ENCODE measurements at places on chromosomes 12 and 14.

DNA sequence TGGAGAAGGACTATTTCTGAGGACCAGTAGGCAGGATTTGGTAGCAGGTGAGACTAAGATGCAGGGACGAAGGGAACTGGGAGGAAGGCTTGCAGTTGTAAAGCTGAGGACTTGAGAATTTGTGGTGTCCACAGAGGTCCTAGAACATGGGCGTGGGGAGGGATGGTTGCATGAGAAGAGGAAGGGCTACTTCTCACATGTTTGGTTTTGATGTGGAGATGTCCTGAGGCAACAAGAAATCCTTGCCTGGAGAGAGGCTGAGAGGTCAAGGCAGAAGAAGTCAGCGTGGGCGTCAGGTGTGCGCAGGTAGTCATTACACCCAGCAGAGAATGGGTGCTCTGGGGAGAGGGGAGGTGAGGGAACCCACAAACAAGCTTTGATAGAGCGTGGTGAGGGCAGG is 5.7 kb upstream of the RABGGTA start:
- no peak for DNase-seq

- no peak for DNase-seq
Observed at GRCh38 chr12:57039016-57039798, 10.7 kb downstream of the MYO1A start.

DNA sequence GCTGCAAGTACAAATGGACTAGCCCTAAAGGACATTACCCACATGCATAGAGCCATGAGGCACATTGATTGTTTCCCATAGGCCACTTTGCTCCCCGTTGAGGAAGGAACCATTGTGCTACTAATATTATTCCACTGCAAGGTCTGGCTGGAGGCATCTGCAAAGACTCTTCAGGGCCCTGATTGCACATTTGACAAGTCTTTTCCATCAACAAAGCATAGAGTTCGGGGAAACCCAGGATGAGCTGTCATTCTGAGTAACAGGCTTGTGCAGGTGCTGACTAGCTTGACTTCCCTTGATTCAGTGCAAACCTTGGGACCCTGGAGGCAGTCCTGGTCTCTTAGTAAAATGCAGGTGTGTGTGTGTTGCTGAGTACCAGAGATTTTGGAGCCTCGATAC is 73.8 kb downstream of the SUSD6 start:
- DNase-seq: no peak

DNA sequence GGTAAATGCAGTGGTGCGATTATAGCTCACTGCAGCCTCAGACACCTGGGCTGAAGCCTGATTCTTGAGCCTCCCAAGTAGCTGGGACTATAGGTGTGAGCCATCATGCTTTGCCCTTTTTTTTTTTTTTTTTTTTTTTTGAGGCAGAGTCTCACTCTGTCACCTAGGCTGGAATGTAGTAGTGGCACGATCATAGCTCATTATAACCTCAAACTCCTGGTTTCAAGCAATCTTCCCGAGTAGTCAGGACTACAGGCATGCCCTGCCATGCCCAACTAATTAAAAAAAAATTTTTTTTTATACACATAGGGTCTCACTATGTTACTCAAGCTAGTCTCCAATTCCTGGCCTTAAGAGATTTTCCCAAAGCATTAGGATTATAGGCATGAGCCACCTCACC is 6.9 kb downstream of the ATP2A2 start:
- DNase-seq: no peak

- no peak for DNase-seq
Observed at GRCh38 chr14:21092273-21093011, 6.0 kb downstream of the ZNF219 start.

GRCh38 chr12:72286526-72286925 is 14.4 kb downstream of the TRHDE start:
- no peak for DNase-seq

- no peak for DNase-seq
Observed at GRCh38 chr12:11805043-11805442, 155.6 kb downstream of the ETV6 start.

GRCh38 chr12:123115409-123116121 is 35.3 kb downstream of the PITPNM2 start:
- DNase-seq: no peak

DNA sequence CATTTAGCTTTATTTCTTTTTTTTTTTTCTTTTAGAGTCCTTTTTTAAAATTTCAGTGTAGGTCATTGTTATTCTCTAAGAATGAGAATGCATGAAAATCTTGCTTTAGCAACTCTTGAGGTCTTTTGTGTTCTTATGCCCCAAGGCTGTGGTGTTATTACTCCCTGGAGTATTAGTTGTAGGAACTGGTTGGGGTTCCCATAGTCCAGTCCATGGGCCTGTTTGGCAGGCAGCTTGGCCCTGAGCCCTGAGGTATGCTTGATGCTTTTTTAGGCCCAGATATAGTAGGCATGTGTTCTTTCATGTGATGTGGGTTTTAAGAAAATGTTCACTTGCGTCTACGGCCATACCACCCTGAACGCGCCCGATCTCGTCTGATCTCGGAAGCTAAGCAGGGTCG is 1.6 kb downstream of the FAM234B start:
- DNase-seq: no peak

DNA sequence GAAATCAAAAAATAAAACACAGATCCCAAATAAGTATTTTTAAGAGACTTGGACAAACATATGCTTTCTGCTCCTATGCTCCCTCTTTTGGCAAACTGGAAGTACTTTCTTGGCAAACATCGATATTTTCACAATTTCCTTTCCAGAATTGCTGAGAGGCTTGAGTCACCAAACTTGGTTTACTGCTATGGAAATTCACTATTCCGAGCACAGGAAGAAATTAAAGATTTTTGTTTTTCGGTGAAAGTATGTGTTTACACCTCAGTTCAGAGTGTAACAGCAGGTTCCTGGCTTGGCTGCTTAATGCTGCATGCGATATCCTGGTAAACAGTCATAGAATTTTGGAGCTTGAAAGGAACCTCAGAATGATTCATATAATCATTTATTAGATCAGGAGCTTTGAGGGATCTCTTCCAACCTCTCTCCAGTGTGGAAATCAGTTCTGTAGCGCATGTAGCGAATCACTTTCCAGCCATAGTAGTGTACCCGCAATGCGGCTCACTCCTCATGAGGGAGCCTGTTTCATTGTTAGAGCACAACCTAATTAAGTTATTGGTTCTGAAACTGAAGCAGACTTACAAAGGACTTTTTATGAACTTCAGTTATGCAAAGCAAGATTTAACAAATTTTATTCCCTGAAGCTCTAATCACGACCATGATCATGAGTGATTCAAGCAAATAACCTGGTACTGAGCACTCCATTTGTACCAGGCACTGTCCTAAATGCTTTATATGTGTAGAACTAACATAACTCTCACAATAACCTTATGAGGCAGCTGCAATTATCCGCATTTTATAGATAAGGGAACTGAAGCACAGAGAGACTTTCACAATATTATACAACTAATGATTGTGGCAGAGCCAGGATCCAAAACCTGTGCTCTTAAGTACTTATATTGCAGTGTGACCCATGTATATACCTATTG is 56.4 kb upstream of the ATP2A2 start:
- no peak for DNase-seq

- DNase-seq: no peak
Observed at GRCh38 chr12:123021688-123022604, 41.5 kb downstream of the ARL6IP4 start.

DNA sequence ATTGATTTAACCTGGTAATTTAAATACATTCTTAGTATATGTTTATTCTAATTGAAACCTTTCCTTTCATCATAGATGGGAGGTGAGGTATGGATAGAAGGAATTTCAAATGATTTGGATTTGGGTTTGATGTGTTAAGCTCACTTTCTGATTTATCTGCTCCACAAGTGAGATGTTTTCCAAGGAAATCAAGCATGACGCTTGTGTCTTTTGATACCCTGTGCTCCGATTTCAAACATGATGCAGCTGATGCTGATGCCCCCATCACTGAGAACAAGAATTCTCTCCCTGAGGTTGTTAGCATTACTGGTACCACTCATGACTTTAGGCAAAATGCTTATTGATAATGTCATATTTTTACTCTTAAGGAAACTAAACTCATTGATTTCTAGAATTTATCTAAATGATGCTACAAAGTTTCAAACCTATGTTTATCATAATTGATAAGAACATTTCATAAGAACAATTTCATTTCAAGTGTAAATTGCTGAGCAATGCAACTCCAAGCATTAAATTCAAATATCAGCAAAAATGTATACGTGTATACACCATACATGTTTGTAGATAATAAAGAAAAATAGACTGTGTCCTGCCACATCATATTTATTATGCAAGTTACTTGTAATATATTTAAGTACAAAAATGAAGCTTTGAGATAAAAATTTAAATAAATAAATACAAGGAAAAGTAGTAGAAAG is 75.5 kb upstream of the LRIG3 start:
- DNase-seq: no peak

- DNase-seq: no peak
Observed at GRCh38 chr14:52961060-52961639, 10.3 kb upstream of the FERMT2 start.

DNA sequence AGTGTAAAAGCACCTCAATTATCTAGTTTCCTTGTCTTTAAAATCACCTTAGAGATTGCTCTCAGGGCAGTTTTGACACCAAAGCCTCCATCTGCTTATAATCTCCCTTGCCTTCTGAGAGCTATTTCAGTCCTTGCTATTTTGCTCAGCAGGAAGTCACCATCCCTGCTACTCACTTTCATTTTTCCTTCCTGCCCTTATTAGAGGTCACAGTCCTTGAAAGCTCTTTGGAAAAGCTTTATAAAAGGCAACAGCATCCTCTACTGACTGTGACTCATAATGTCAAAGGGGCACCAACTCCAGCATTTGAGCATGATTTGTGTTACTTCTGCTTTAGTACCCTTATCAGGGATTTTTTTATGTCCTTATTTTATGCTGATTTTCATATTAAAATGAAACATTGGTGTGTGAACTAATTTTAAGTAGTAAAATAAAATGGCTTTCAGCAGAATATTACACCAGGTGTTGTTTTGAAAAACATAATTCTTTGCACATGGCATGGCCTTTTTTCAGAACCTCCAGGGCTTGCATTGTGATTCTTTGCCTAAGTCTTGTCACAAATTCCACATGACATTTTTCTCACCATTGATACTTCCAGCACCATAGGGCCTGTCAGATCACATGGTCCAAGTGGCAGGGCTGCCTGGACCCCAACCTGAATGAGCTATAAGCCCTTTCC is 213.0 kb downstream of the ADAMTS20 start:
- DNase-seq: peak; percentile 44

- no peak for DNase-seq
Observed at GRCh38 chr12:52676163-52676562, 4.0 kb downstream of the KRT1 start.
